Sigmoid colon (tissue), 7 donors: ENCODE measurements at places on chromosomes 12 and 14. TPM values are rescaled to one million over a fixed set of nuclear protein-coding genes. Genes with fewer than 3 reads are reported as not detected.
A peak's percentile ranks its signal among the peaks of the same experiment; 100 is the strongest.

DNA sequence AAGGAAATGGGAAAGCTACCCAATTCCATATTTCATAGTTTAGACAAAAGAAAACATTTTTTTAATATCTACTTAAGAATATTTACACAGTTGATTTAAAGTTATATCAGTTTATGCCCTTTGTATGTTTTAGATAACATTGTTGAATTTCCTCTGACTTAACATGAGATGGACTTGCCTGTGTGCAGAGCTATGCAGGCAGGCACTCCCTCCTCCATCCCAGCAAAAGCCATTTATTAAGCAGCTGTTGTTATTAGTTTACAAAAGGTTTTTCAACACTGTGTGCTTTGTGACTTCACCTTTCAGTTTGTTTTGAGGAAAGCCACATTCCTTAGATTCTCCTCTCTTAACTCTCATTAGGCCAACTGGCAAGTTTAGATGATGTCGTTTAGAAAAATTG is 337.5 kb upstream of the PDE3A start:
- DNase-seq: no peak
- no peaks in the 10 kb centered on the region for H3K36me3 ChIP-seq
- H3K27ac ChIP-seq: no peak overlapping the region
- no peak overlapping the region for H3K4me3 ChIP-seq

DNA sequence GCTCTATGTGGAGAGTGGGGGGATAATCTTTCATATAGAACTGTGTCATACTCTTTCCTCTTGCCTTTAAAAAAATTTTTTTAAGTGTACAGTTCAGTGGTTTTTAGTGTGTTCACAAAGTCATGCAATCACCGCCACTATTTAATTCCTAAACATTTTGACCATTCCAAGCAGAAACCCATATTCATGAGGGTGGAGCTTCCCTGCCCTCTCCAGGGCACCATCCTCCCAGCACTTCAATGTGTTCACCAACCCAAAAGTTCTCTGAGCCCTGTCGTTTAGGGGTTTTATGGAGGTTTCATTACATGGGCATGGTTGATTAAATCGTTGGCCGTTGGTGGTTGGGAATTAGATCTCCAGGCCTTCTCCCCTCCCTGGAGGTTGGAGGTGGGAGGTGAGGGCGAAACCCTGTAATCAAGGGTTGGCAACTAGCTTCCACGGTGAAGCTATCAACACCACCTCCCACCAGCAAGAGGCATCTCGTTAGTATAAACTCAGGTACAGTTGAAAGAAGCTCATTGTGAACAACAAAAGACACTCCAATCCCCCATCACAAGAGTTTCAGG is 42.8 kb upstream of the WNK1 start:
- no peak for DNase-seq
- no peak overlapping the region for H3K27ac ChIP-seq
- H3K36me3 ChIP-seq: no peaks in the 10 kb centered on the region
- no peaks in the 10 kb centered on the region for H3K4me1 ChIP-seq

GRCh38 chr14:69349091-69349777 is 48.9 kb downstream of the ERH start:
- H3K27me3 ChIP-seq: no peaks in the 10 kb centered on the region
- no peak overlapping the region for H3K4me3 ChIP-seq
- H3K36me3 ChIP-seq: no peaks in the 10 kb centered on the region
- no peak for DNase-seq

- H3K4me3 ChIP-seq: no peak overlapping the region
- H3K27ac ChIP-seq: no peak overlapping the region
- no peaks in the 10 kb centered on the region for H3K27me3 ChIP-seq
Observed at GRCh38 chr12:66164349-66164821, 5.4 kb downstream of the TMBIM4 start.

DNA sequence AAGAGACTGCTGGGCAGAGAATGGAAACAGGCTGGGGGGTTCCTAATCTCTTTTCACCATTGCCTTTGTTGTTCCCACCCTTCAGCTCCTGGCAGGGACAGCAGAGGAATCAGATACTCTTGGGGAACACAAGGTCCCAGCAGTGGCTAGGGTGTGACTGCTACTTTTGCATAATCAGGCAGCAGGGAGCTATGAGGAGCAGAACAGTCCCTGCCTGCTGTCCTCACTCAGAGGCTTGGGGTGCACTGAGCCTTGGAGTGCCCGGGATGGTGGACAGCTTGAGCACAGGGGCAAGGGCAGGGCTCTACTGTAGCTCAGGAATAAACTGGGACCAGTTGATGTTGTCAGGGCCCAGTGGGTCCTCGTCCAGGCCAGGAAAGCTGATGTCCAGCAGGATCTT is 1.5 kb upstream of the TEX52 start:
- H3K27ac ChIP-seq: no peak overlapping the region
- H3K4me3 ChIP-seq: no peak overlapping the region
- no peaks in the 10 kb centered on the region for H3K36me3 ChIP-seq
- no peaks in the 10 kb centered on the region for H3K27me3 ChIP-seq
- H3K4me1 ChIP-seq: no peaks in the 10 kb centered on the region

- H3K4me1 ChIP-seq: no peaks in the 10 kb centered on the region
- no peak overlapping the region for H3K27ac ChIP-seq
- H3K36me3 ChIP-seq: no peaks in the 10 kb centered on the region
- no peak for DNase-seq
Observed at GRCh38 chr12:27161458-27162228, 79.3 kb upstream of the C12orf71 start.

GRCh38 chr12:119544765-119545625 is 48.6 kb upstream of the TMEM233 start:
- H3K27ac ChIP-seq: no peak overlapping the region
- H3K4me3 ChIP-seq: no peak overlapping the region
- H3K4me1 ChIP-seq: no peaks in the 10 kb centered on the region
- peak; percentile 72 for DNase-seq
- no peaks in the 10 kb centered on the region for H3K36me3 ChIP-seq

DHH gene
- not detected for total RNA-seq

POTEG gene
- total RNA-seq: not detected
